ENCODE measurements at places on chromosomes 2 and 18. TPM values are rescaled to one million over a fixed set of nuclear protein-coding genes. Genes with fewer than 3 reads are reported as not detected.

DNA sequence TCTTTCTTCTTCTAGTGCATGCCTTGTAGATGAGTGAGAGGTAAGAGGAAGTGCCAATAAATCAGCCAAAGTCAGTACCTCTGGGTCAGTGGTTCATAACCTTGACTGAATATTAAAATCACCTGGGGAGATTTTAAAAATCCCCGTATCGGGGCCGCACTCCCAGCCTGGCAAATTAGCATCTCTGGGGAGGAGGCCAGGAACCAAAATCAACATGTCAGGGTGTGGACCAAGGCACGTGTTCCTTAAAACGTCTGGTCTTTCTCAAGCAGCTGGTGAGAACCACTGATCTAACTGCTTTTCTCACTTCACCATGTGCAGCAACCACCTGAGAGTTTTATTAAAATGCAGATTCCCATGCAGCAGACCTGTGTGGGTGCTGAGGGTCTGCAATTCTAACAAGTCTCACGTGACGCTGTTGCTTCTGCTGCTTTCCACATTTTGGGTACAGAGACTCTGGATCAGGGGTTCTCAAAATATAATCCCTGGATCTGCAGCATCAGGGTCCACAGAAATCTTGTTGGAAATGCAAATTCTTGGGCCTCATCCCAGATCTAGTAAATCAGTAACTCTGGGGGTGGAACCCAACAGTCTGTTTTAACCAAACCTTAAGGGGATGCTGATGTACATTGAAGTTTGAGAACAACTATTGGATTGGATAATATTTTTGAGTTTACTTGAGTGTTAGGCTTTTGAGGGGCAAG is 49.5 kb downstream of the CHST9 start:
- DNase-seq: no peak

The HS6ST1 gene
- 17.6 TPM for total RNA-seq

The PPM1B gene
- total RNA-seq: 15.3 TPM

The CHRNG gene
- total RNA-seq: not detected

- DNase-seq: no peak
Observed at GRCh38 chr2:12536976-12537375, 179.8 kb upstream of the TRIB2 start.

DNA sequence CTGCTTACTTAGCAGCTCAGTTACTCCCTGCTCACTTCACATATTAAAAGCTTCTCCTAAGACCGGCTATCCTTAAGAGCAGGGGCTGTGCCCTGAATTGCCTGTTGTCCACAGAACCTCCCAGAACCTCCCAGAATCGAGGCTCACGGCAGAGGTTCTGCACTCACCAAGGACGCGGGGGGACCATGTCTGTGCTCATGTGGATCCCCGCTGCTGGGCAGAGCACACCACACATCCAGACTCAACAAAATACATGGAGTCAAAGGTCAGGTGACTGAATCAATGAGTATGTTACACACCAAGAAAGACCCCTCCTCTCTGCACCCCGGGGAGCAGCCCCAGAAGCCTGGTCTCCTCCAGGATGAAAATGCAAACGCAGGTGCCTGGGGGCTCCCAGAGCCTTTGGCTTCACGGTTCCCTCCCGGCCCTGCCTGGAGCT is 149.0 kb downstream of the MBP start:
- no peak for DNase-seq

GRCh38 chr2:209305746-209306196 is 118.1 kb upstream of the MAP2 start:
- no peak for DNase-seq

- no peak for DNase-seq
Observed at GRCh38 chr2:136117909-136118818, at the start of gene CXCR4. TSS of gene CXCR4 (minus strand) at chr2:136118149. CDS start at chr2:136118060, 89 bp downstream.

DNA sequence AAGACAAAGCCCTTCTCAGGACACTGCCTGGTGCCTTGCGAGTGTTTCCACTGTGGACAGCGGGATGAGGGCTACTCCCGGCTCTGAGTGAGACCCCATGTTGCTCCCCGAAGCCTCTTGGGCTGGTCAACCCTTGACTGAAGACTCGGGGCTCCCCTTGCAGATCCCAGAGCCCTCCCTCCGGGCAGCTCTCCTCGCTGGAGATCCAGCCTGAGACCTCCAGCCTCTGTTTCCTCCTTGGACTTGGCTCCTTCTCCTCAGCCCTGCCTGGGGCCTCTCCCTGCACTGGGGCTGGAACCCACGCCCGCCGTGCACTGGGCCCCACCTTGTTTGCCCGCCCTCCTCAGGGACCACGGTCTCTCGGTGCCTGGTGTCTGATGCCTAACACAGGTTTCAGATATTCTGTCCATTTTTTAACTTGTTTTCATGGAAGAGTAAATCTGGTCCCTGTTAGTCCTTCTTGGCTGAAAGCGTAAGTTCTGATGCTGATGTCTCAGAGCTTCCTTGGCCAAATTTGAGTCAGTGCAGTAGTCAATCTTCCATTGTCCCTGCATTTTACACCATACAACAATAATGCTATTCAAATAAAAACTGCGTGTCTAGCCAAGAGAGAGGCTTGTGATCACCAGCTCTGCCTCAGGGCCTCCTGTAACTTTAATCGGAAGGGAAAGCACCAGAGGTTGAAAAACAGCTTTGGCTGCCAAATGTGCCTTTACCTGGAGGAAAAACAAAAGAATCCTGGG is 139.3 kb upstream of the CTDP1 start:
- no peak for DNase-seq

The FOXI3 gene
- total RNA-seq: 0.17 TPM

The ZAP70 gene
- not detected for total RNA-seq

DNA sequence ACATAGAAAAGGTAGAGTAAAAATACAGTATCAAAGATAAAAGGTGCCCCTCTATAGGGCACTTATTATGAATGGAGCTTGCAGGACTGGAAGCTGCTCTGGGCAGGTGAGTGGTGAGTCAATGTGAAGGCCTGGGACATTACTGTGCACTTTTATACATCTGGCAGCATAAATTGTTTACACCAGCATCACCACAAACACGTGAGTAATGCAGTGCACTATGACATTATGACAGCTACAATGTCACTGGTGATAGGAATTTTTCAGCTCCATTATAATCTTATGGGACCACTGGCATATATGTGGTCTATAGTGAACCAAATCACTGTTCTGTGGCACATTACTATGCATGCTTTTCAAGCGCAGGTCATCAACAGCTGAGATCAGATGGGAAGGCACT is 48.1 kb downstream of the TPGS2 start:
- no peak for DNase-seq

DNA sequence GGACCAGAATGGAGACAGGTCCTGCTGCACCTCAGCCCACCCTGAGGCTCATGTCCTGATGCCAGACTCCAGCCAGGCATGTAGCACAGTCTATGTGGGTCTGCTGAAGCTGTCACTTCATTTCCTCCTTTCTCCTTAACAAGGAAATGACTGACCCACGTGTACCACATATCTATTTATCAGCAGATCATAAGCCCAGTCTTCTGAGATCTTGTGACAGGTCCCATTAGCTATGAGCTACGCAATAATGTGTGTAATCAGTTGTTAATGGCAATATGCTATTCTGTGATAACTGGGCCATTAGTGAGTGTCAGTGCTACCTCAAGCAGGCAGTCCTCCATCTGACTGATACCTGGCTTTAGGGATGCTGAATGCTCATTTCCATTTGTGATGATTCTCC is 615.3 kb downstream of the BCL11A start:
- DNase-seq: no peak

DNA sequence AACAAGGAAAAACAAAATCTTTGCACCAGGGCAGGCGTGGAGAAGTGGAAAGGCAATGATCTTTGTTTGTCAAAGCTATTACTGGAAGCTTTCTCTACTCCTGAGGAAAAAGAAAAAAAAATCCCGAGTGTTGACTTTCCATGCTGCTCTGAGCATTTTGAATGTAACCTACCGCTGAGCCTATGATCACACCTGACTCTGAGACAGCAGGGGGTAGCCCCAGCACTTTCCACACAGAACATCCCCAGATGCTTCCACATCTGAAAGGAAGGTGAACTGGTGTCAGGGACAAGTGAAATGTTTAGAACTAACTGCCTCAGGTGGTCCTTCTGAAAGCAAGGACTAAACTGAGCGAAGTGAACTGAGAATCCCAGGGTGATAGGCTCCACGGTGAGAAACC is 1315.1 kb upstream of the DDX18 start:
- no peak for DNase-seq

The KIF5C gene
- total RNA-seq: 4.7 TPM

GRCh38 chr2:10810202-10811161 is 2.1 kb downstream of the PDIA6 start:
- no peak for DNase-seq

GRCh38 chr2:190853531-190854383 is 26.9 kb upstream of the GLS start:
- DNase-seq: no peak

GRCh38 chr2:180240774-180241173 is 233.7 kb upstream of the CWC22 start:
- no peak for DNase-seq

The KLF7 gene
- 14.6 TPM for total RNA-seq

DNA sequence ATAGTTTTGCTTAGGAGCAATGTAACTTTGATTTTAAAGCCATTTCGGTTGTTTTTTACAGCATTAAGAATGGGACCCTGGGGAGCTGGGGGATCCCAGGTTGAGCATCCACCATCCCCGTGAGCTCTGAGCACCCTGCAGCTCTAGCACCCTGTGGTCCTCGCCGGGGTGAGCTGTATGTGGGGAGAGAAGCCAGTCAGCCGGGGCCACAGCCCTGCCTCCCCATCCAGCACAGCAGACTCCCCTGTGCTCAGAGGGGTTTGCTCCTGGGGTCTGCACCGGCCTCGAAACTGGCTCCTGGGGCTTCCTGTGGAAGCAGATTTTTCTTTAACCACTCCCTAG is 1.3 kb downstream of the COL6A3 start:
- no peak for DNase-seq

The MAL gene
- total RNA-seq: 63.8 TPM

DNA sequence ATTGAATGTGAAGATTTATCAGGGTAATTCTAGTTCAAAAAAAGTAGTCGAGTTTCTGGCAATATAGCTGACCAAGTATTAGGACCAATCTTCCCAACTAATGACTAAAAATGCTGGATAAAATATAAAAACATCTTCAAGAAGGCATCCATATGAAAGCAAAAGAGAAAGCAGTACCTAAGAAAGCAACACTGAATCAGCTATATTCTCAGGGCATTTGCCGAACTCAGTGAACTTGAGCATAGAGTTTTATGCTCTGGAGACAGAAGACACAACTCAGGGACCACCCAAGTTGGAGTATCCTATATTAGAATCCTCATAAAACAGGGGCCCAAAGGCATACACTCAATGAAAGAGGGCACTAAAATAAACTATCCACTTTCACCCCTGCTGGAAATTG is 103.7 kb upstream of the HNRNPA3 start:
- no peak for DNase-seq

GRCh38 chr2:161994761-161995520 is 79.1 kb downstream of the DPP4 start:
- DNase-seq: no peak

The POTEI gene
- total RNA-seq: not detected

DNA sequence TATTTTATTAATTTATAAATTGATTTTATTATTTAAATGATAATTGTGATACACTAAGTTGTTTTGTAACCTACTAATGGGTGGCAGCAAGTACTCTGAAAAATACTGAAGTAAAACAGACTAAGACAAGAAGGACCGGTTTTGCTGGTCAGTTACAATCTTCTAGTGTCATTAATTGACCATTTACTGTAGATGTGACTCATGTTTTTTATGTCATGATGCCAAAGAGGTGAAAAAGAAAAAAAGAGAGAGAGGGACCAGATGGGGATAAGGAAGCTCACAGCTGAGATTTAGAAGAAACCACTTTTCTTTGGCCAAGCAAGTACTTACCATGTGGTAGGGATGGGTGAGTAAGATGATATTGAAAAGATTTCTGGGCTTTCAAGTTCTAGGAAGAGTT is 955.8 kb upstream of the LRRTM1 start:
- DNase-seq: no peak

The TSPYL6 gene
- not detected for total RNA-seq

The TMEM178A gene
- 2.8 TPM for total RNA-seq

- no peak for DNase-seq
Observed at GRCh38 chr18:47983946-47984345, 53.5 kb upstream of the SMAD2 start.

- DNase-seq: no peak
Observed at GRCh38 chr18:7635948-7636347, 68.8 kb downstream of the PTPRM start.

Measured in epithelial cell of proximal tubule (primary cell).